ENCODE measurements at places on chromosomes 2 and 18.

GRCh38 chr2:33085646-33086045, 138.9 kb downstream of the LTBP1 start:
- DNase-seq = peak; percentile 44

GRCh38 chr2:204691911-204692510, 146.7 kb downstream of the PARD3B start:
- peak; percentile 84 for DNase-seq

- no peak for DNase-seq
Observed at GRCh38 chr18:54551590-54551989, 39.5 kb upstream of the DYNAP start.

GRCh38 chr2:10519394-10519740, 71.2 kb upstream of the ODC1 start:
- no peak for DNase-seq

GRCh38 chr2:152093464-152093863, 5.4 kb downstream of the CACNB4 start:
- DNase-seq = peak; percentile 10

DNA sequence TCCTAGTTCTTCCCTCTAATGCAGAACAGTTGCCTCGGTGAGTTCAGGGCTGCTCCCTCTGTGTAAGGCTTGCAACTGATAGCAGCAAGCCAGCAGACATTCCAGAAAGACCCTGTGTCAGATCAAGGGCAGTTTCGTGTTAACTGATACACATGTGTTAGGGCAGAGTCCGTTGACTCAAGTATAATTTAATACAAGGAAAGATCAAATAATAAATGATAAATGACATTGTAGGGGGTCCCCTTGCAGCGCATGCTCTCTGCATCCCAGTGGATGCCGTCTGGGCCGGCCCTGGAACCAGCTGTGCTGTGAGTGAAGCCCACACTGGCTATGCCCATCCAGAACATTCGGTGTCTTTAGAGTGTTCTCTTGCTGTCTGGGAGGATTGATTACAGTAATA, 180.3 kb downstream of the AGAP1 start:
- DNase-seq = no peak

DNA sequence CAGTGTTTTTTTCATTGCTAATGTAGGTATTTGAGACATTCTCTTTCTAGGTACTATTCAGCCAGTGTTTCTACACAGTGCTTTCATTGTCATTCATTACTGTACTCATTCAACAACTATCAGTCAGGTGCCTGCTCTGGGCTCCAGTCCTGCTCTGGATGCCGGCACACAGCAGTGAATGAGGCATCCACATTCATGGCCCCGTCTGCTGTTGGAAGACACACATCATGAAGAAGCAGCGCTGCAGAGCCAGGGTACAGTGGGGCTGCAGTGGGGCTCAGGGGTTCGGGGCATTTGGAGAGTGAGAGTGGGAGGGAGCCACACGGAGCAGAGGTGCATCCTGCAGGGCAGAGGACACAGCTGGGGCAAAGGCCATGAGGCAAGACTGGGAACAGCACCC, 737.2 kb upstream of the RAB6C start:
- DNase-seq = no peak

DNA sequence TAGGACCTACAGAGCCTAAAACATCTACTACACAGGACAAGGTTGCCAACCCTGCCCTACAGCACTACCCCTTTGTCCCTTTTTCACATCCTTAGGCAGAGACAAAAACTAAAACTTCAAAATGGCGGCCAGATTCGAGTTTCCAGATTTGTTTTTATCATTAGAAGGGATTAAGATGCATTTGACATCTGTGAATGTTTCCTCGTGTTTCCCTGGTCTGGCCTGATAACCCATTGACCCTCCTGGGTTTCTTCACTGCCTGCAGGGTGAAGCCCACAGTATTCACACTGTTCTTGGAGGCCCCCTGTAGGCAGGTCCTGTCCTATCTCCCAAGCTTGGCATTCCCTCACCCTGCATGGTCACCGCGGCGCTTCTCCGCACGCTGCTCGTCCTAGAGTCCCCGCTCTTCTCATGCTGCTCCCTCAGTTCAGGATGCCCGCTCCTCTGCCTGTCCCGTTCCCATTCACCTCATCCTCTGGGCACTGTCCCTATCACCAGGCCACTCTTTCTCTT, 67.6 kb downstream of the TPGS2 start:
- no peak for DNase-seq

GRCh38 chr2:112924360-112924759, 13.4 kb downstream of the IL37 start:
- DNase-seq = no peak

DNA sequence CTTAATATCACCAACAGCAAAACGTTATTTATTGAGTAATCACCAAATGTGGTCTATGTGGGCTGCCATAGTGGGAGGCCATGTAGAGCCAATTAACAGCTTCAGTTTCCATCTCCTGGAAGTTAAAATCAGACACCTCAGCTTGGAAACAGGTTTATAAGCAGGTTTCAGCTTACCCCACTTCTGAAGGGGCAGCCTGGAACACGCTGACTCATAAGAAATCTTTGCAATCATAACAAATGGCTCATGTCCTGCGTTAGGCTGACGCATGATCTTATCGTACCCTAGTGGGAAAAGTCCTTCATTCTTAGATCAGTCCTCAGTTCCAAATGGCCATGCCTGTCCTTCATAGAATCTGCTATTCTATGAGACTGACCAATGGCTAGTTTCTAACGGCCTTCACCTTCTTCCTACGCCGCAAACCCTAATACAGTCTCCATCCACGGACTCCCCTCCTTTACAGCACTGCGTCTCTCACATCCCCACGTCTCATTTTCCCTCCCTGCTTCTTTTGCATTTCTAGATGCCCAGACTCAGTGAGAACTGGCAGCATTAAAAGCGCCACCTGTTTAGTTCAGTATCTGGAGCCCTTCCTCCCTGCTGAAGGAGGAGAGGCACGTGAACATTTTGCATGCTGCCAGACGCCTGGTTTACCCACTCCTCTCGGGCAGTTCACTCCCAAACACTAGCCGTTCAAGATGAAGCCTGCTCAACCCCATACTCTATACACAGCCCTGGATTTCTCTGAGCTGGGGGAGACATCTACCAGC, 24.2 kb upstream of the BZW1 start:
- DNase-seq = peak; percentile 85

GRCh38 chr2:105790461-105791149, 45.9 kb downstream of the NCK2 start:
- no peak for DNase-seq

DNA sequence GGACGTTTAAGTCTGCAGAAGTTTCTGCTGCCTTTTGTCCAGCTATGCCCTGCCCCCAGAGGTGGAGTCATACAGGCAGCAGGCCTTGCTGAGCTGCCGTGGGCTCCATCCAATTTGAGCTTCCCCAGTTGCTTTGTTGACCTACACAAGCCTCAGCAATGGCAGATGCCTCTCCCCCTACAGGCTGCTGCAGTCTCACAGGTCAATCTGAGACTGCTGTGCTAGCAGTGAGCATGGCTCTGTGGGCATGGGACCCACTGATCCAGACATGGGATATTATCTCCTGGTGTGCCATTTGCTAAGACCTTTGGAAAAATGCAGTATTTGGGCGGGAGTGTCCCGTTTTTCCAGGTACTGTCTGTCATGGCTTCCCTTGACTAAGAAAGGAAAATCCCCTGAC, 726.0 kb downstream of the ERBB4 start:
- DNase-seq = no peak
